ENCODE measurements at places on chromosomes 5 and 9. TPM values are rescaled to one million over a fixed set of nuclear protein-coding genes. Genes with fewer than 3 reads are reported as not detected.
A peak's percentile ranks its signal among the peaks of the same experiment; 100 is the strongest.

- peak; percentile 45 for DNase-seq
Measured at GRCh38 chr9:137029058-137029936, 1.3 kb upstream of the ABCA2 start.

DNA sequence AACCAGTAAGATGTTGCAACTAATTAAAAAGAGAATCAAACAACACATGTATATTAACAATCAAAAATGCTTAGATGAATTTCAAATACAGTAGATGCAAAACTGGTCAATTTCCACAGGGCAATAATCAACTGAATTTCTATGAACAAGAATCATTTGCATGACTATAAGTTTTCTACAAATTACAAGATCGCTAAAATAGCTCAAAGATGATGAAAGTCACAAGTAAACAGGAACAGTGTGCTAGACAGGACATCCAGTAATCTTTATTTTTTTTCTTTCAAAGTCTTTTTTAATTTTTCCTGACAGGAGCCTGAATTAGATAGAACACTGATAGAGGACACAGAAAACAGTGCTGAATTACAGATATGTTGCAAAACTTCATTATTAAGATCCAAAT is 608.2 kb upstream of the DAB2 start:
- DNase-seq, result no peak

GRCh38 chr5:66993448-66993847 is 203.2 kb downstream of the CD180 start:
- no peak for DNase-seq

DNA sequence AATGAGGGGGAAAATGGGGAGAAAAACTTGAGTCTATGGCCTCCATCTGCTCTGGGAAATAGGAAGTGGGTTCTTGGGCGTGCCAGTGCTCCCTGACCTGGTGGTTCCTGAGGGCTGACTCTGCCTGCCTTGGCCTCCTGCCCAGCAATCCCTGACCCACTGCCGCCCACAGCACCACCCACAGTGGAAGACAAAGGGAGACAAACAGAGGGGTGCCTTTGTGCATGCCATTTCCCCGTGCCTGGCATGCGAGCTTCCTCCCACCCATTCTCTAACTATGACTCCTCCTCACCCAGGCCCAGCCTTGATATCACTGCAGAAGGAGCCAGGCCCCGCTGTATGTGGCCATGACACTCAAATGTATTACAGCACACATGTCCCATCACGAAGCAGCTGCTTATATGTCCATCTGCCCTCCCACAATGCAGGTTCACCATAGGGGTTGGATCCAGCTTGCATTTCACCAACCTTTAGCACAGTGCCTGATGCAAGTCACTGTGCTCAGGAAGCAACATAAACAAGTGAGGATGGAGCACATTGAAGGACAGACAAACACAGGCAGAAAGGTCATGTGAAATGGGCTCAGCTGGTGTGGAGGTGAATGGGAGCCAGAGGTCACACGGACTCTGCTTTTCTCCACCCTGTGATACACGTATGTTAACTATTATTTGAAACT is 84.4 kb downstream of the ADRB2 start:
- no peak for DNase-seq

DNA sequence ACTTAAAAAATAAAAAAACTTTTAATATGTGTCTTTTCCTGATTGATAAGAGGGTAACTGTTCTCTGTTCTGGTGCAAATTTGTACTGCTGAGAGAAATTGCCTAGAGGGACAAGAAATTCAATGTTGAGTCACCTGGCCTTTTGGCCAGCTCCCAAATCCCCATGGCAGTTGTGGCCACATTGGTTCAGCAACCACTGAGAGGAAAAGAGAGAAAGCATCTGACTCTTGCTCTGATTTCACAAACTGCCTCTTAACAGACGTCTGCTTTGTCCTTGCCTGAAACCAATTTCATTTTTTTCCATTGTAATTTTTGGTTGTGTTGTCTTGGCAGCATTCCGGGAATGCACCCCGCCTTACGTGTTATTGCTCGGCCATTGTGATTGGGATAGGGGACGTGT is 42.4 kb downstream of the NTRK2 start:
- DNase-seq, result no peak

DNA sequence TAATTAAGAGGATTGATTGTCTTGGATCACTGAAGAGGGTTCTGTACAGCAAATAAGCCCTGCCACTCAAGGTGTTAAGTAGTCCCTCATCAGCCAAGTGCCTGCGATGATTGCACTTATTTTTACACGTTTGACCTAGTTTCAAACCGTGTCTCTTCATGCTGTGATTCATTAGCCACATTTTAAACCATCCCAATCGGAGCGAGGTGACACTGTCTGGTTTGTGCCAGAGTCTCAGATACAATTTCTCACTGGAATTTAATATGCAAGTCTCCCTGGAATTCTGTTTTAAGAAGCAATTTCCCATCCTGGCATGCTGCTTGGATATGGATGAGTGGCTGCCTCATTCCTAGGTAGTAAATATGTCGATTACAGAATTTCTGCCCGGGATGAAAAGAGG is 1.6 kb downstream of the INSYN2B start:
- no peak for DNase-seq

DNA sequence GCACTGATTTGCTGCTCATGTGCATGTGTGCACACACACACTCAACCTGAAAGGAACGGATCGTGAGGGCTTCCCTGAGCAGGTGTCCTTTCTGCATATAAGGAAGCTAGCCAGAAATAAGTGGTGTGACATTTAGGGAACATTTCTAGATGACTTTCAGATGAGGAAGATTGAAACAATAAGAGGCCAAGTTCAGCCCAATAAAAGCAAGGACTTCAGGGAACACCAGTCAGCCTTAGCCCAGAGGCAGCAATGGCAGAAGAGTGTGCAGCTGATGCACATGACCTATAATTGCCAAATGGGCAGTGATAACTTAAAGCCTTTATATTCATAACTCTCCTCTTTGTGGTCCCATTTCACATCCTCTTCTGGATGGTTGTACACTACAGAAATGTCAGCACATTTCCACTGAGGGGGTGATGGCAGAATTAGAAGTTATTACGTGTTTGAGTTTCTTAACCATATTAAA is 255.5 kb downstream of the TRIM32 start:
- DNase-seq, result no peak

GRCh38 chr5:73274121-73274520 is 101.1 kb downstream of the TMEM174 start:
- no peak for DNase-seq

DNA sequence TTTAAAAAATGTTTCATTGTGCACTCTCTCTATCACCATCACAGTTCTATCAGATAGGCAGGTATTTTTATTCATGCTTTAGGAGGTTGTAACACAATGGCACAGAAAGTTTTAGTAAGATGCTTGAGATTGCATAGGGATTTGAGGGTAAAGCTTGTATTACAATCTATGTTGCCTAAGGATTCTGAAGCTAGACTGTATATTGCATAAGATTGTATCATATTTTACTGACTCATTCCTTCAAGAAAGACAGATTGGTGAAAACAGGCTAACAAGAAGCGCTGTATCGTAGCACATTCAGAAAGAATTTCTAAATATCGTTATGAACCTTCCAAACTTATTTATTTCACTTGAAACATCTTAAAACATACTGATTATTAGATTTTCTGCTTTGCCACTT is 577.7 kb downstream of the EBF1 start:
- no peak for DNase-seq

DNA sequence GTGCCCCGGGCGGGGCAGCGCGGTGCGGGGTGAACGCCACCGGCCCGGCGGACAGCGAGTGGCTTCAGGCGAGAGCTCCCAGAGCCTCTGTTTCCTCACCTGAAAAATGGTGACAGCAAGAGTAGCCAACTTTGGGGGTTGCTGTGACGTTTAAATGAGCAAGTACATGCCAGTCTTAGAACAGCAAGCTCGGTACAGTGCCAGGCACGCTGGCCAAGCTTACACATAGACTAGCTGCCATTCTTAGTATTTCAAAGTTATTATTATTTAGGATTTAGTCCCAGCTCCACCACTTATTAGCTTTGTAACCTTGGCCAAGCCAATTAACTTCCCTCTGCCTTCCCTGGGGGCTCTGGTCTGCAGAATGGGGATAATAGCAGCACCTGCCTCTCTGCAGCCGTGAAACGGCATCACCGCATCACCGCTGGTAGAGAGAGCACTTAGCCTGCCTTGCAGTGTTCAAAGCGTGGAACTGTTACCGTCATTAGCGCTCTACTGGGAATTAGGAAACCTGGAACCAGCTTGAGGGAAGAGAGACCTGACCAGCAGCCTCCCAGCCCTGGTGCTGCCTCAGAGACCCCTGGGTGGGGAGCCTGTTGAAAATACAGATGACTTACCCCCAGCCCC is at the start of gene C9orf50:
Gene C9orf50, minus strand, starts transcription at position 433 of the 627 bp plus-strand sequence. CDS start 527 bp downstream, outside the sequence.
- no peak for DNase-seq

DNA sequence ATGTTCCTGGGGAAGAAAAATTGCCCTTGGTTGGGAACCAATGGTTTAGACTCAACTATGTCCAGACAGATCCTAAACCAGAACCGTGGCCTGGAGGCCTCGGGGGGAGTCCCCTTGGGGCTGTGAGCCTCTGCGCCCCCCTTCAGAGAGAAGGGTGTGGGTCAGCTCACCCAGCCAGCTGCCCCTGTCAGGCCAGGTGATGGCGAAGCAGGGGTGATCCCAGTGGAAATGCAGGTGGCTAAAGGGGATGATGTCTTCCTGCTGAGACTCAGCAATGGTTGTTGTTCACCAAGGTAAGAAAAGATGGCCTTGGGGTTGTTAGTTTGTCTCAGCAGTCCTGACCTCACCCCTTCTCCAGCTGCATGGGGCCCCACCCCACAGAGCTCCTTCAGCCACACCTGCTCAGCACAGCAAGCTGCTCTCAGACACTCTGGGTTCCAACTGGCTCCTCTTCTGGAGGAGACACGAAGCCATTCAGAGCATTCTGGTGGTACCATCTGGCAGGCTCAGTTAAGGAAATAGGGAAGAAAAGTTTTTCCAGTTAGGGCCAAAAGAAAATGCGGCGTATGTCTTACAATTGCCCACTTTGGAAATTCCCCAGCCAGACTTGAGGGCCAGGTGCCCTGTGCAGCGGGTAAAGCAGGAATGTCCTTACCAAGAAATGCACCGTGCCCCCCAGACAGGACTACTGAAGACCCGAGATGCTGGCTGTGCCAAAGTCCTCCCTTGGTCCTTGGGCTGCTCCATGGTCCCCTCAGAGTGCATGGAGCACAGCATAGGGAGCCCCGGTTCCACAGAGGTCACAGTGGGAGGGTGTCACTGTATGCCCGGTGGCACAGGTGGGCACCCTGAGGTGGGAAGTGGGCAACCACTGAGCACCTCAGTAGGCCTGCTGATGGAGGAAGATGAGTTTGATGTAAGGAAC is 90.2 kb downstream of the NSUN2 start:
- no peak for DNase-seq

DNA sequence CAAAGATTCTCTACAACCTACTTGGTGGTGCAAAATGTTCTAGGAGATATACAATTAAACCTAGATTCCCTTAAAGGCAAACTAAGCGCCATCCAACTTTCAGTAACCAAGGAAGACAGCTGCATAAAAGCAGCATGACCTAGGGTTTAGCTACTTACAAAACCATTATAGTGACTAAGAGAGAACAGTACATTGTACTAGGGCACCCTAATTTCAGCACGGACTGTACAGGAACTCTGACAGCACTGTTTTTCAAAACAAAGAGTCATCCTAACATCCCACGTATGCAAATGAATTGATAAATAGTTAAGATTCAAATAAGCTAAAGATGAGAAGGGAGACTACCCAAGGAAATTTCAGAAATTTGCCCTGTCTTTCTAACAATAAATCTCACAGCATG is 30.0 kb downstream of the STRBP start:
- DNase-seq, result no peak

DNA sequence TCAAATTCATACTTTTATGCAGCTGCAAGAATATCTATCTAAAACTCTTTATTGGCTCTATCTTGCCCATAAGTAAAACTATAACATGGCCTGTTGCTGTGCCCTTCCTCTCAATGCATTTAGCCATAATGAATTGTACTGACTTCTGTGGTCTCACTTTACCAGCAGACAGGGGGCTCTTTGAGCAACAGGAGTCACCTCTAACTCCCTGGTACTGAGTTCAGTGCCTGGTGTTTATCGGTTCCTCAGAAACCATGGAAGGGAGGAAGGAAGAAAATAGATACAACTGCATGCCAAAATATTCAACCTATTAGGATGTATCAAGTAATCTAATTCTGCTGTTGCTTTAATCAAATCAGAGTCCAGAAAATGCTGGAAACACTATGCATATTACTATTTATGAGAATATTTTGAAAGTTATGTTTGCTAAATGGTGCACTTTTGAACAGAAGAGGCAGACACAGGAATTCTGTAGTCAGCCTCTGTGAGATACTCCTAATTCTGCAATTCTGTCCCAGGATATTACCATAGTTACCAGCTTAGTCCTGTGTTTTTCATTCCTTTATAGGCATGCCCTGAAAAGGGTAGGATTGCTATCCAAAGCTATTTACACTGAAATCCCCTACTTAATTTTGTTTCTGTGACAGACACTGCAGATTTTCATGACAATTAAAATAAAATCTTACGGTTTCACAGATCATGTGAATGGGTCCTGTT is 89.8 kb downstream of the CD180 start:
- DNase-seq, result no peak

GRCh38 chr9:116467740-116468351 is 219.3 kb upstream of the TRIM32 start:
- DNase-seq, result no peak

DNA sequence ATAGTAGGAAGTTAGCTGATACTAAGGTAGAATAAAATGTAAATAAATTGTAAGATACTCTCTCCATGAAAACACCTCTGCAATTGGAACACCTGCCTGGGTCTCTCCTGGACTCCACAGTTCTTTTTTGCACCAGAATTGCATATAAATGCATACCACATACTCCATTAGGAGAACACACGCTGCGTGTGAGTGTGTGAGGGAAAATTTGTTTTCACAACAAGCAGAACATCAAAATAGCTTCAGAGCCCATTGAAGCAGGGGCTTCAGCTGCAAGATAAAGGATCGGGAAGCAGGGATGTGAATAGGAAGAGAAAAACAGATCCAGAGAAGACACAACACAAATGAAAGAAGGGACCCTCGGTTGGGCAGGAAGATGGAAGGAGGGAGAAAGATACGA is 389.8 kb upstream of the BRINP1 start:
- DNase-seq, result no peak

DNA sequence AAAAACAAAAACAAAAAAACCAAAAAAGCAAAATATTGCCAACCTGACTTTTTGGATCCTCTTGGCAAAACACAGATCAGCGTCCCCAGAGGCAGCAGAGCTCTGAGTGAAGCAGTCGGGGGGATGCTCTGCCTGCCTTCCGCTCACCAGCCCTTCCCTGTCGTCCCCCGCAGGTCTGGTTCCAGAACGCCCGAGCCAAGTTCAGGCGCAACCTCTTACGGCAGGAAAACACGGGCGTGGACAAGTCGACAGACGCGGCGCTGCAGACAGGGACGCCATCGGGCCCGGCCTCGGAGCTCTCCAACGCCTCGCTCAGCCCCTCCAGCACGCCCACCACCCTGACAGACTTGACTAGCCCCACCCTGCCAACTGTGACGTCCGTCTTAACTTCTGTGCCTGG is 20.7 kb downstream of the LHX2 start:
- DNase-seq, result no peak

- no peak for DNase-seq
Measured at GRCh38 chr9:28086881-28087280, 513.6 kb upstream of the C9orf72 start.

The CAMSAP1 gene
- 20.4 TPM for polyA plus RNA-seq

The PCDHB5 gene
- polyA plus RNA-seq, result 12.5 TPM

The DRD1 gene
- polyA plus RNA-seq, result 0.35 TPM

The PTGER4 gene
- 2.2 TPM for polyA plus RNA-seq

The ANXA6 gene
- polyA plus RNA-seq, result 262 TPM

The ADAMTSL2 gene
- polyA plus RNA-seq, result 18.3 TPM

Measured in left lung (tissue), 14 donors.